ENCODE measurements at places on chromosomes 13 and 19.

DNA sequence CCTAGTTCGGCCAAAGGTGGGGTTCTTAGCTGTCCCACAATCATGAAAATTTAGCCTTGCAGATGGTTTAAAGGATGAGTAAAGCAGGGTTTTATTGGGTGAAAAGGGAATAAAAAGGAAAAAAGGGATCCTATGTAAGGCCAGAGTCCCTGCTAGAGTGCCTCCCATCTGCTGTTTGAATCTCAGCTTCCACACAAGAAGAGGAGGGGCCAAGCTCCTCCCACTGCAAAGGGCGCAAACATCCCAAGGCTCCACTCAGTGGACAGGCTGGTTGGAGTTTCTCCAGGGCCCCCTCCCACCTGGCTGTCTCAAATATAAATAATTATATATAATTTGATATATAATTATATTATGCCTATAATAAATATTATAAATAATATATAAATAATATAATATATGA lies 1272.1 kb upstream of the PCDH20 start:
- no peak for DNase-seq

GRCh38 chr13:71089056-71089455 lies 777.9 kb downstream of the DACH1 start:
- no peak for DNase-seq

GRCh38 chr13:54775501-54776191 lies 1747.0 kb downstream of the OLFM4 start:
- no peak for DNase-seq

GRCh38 chr13:98740131-98740530 lies 12.3 kb downstream of the SLC15A1 start:
- DNase-seq, result no peak

GRCh38 chr13:34085204-34085603 lies 267.3 kb downstream of the RFC3 start:
- DNase-seq, result no peak
